Effector memory CD8-positive, alpha-beta T cell (primary cell): ENCODE measurements at places on chromosomes 13 and 19.

DNA sequence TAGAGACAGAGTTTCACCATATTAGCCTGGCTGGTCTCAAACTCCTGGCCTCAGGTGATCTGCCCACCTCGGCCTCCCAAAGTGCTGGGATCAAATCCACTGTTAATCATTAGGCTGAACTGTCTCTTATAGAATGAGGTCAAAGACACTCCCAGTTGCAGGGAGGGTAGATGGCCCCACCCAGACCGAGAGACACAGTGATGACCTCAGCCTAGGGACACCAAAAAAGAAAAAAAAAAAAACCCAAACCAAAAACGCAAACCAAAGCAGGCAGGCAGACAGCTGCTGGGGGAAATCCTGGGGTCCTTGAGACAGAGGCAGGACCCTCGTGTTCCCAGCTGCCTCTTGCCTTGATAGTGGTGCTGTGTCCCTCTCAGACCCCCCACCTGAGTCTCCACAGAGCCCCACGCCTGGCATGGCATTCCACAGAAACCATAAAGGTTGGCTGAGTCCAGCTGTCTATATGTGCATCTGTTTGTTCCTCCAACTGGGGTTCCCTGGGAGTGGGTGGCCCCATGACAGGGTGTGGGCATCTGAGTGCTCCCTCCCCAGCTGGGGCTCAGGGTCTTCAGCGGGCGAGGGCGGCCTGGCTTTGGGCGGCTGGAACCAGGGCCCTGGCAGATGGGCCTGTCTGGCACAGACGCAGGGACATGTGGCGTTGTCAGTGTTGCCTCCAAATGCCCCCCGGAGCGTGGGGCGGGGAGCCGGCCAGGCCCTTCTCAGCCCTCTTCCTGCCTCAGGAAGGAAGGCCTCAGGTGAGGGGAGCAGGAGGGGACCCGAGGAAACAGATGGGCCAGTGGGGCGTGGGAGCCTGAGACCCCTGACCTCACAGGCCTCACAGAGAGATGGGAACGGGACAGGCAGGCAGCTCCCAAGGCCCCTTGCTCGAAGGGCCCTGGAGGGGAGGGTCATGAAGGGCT, 5.2 kb downstream of the DAND5 start:
- DNase-seq, result no peak

GRCh38 chr19:8196271-8196927, 12.8 kb upstream of the CERS4 start:
- DNase-seq, result no peak

- no peak for DNase-seq
These were observed 157.9 kb downstream of the UQCRFS1 start for GRCh38 chr19:29054886-29055675.

GRCh38 chr13:99027661-99028425, 50.0 kb upstream of the DOCK9 start:
- DNase-seq, result no peak

GRCh38 chr19:4379383-4380253, 20.7 kb downstream of the SH3GL1 start:
- DNase-seq, result no peak

GRCh38 chr19:57665261-57665806, 3.4 kb upstream of the ZSCAN4 start:
- no peak for DNase-seq

DNA sequence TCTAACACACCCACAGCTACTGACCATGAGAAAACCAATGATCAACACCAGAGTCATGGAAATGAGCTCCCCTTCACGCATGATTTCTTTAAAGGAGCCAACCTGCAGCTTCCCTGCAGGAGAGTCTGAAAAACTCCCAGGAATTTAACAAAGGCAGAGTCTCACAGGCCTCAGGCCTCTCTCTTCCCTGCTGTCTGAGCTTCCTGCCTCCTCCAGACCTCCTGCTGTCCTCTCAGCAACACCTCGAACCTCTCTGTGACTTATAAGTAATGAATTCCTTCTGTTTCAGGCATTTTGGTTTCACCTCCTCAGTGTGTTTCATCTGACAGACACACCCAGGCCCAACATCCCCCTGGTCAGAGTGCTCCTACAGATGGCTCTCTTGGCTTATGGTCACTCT, 1044.4 kb downstream of the UQCRFS1 start:
- no peak for DNase-seq

DNA sequence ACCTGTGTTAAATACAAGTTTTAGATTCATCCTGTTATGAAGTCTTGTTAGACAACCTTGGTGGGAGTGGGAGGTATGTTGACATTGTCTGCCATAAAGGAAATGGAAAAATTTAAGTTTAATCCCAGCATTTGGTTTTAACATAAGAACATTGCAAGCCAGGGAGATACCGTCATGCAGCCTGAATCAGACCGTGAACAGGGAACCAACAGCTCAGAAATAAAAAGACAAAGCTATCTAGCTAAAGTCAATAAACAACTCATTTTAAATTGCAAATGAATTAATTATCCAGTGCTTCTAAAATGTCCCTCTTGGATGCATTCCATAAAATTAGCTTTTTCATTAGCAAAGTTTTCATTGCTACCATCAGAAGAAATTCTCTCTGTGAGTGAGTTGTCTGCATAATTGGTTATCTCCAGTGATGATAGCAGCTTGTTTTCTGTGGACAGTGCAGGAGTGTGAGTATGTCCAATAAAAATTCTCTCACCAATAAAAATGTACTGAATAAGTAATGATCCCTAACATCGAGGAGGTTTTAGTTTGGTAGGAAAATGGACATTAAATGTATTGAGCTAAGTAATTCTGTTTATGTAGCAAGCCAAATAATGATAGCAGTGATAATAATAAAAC, 170.6 kb upstream of the TMTC4 start:
- no peak for DNase-seq

GRCh38 chr19:10544242-10544752, 593 bp downstream of the ATG4D start:
- DNase-seq, result no peak

DNA sequence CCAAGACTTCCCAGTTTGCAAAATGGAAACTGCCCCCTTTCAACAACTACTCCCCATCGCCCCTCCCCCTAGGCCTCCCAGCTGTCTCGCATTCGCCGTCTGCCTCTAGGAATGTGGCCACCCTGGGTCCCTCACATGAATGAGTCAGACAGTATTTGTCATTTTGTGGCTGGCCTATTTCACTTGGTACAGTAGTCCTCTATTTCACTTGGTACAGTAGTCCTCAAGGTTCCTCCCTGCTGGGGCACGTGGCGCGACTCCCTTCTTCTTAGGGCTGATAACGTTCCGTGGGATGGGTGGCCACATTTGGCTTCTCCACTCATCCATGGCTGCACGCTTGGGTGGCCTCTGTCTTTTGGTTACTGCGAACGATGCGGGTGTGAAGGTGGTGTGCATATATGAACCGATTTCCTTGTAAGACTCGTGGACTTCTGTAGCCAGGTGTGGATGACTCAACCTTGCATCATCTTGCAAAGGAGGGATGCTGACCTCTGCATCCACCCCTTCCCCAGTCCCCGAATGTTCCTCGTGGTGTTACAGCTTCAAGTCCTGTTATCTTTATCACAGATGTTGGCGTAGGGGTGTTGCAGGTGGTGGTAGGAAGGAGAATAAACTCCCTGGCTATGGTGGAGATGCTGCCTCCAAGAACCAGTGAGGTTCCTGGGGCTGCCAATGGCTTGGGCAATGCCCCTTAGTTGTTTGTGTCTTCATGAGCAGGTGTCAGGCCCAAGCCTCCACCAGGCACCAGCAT, 112.1 kb upstream of the SOX1 start:
- DNase-seq, result no peak

DNA sequence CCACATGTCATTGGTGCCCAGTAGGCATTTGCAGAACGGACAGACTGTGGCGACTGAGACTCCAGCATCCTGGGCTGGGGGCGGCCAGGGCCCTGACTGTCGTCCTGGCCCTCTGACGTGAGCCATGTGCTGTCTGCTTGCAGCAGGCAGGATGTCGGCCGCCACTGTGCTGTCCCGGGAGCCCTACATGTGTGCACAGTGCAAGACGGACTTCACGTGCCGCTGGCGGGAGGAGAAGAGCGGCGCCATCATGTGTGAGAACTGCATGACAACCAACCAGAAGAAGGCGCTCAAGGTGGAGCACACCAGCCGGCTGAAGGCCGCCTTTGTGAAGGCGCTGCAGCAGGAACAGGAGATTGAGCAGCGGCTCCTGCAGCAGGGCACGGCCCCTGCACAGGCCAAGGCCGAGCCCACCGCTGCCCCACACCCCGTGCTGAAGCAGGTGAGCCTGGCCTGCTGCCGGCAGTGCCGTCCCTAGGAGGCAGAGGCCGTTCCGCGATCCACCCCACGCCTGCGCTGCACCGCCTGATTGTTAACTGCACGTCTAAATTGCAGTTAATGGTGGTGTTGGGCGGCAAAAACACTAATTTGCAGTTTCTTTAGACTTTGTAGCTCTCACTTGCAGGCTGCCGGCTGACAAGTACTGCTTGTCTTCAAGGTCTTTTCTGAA, 14.2 kb downstream of the TSSK6 start:
- DNase-seq, result no peak
